Activated T-cell treated with anti-CD3 and anti-CD28 coated beads for 1 hour (primary cell): ENCODE measurements at places on chromosomes 11 and 22.

DNA sequence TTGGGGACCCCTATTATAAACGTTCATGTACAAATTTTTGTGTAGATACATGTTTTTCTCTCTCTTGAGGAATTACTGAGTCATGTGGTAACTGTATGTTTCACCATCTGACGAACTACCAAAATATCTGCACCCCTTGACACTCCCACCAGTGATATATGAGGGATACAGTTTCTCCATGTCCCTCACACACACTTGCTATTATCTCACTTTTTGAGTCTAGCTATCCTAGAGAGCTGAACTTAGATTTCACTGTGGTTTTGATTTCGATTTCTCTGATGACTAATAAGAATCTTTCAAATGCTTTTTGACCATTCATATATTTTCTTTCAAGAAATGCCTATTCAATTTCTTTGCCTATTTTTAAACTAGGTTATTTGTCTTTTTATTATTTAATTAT, 200.2 kb downstream of the PGR start:
- DNase-seq = no peak

DNA sequence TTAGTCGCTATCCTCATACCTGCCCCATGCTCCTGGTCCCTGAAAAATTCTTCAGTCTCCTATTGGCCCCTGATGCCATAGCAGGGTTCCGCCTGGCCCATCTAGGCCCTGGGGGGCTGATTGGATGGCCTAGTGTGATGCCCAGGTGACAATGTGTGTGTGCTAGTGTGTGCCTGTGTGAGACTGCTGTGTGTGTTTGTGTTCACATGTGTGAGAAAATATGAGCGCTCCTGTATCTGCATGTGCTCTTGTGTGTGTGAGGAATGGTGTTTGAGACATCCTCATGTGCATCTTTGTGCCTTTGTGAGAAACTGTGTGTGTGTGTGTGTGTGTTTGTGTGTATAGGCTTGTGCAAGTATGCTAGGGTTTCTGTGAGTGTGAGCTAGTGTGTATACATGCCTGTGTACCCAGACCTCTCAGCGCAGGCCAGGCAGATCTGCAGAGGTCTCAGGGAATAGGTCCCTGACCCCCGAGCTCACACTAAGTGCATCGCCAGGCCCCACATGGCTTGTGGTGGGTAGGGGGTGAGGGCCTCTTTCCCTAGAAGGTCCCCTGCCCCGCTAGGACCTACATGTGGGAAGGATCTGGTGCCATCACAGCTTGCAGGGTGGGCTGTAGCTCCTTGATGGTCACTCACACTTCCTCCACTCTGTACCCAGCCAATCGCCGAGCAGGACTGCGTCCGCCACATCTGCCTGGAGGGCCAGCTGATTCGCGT, 64.6 kb downstream of the OTOG start:
- DNase-seq = no peak

GRCh38 chr11:122215244-122215992, 99.4 kb upstream of the BLID start:
- DNase-seq = no peak

- no peak for DNase-seq
Measured at GRCh38 chr22:45125188-45125587, 38.5 kb upstream of the NUP50 start.

DNA sequence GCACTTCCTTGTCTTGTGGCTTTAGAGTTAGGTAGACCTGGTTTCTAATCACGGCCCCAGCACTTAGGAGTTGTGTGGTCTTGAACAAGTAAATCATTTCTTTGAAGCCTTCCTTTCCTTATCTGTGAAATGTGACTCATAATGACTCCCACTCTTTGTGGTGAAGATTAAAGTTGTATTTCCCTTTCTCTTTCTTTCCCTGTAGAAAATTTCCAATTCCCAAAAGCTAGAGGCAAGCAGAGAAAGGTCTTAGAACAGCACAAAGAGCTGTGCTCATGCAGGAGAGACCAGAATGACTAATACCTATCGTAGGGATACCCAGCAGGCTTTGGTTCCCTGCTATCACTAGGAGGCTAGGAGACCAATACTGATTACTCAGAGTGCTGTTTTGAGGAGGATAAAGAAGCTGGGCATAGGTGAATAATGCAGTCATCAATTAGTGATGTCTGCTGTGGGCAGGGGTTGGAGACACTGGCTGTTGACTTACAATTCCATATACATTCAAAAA, 270.7 kb upstream of the SYN3 start:
- DNase-seq = no peak

DNA sequence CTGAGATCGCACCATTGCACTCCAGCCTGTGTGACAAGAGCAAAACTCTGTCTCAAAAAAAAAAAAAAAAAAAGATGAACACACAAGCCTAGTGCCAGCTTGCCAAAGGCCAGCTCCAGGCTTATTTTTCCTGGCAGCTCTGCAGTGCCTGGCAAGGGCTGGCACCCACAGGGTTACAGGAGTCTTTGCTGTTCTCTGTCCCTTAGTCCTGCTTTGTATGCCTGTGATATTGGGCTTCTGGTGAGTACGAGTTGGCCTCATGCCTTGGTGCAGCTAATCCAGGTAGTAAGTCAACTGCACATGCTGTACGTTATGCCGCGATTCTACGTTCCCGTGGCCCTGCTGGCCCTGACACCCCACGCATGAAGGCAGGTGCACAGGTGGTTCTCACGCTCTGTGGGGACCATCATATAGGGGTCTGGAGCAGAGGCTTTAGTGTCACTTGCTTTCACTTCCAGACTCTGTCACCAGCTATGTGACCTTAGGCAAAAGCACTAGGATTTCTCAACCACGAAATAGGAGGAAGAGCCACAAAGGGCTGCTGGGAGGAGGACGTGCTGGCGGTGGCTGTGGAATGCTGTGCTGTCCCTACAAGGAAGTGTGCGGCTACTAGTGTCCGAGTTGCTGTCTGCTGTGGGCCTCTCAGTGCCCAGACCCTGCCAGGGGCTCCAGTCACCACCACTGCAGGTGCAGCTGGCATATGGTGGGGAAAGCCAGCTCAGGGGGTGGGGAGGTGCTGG, 21.4 kb upstream of the RASL10A start:
- DNase-seq = no peak

DNA sequence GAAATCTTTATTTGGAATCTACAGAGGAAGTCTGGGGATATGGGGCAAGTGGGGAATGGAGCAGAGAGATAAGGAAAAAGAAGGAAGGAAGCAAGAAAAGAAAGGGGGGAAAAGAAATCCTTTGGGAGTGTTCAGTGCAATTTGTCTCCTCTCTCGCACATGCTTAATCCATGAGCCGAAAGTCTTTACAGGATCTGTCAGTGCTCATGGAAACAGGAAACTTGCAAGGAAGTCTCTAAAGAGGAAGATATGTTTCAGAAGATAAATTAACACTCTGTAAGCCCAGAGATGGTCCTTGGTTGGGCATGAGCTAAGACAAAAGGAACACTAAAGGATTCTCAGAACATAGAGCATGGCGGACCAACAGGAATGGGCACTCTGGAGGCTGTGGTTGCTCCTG, 47.9 kb upstream of the FLI1 start:
- no peak for DNase-seq

DNA sequence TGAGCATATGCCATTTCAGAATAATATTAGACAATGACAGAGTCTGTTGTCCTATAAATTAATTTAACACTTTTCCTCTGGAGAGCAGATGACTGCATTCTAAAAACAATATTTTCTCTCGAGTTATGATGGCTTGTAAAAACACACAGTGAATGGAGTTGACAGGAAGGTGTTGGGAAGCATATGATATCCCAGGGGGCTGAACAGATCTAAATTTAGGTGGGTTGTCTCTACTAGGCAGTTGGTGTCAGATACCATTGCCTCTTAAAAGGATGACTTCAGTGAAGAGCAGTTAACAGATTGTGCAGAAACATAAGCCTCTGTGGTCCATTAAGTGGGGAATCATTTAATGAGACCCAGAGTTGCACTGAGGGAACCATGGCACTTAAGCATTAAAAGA, 30.7 kb downstream of the SVIP start:
- DNase-seq = no peak

- DNase-seq = no peak
Measured at GRCh38 chr22:24457894-24458420, 30.6 kb downstream of the ADORA2A start.

GRCh38 chr11:46055371-46055770, 65.9 kb downstream of the PHF21A start:
- DNase-seq = no peak
